ENCODE measurements at places on chromosomes 1 and 21.

DNA sequence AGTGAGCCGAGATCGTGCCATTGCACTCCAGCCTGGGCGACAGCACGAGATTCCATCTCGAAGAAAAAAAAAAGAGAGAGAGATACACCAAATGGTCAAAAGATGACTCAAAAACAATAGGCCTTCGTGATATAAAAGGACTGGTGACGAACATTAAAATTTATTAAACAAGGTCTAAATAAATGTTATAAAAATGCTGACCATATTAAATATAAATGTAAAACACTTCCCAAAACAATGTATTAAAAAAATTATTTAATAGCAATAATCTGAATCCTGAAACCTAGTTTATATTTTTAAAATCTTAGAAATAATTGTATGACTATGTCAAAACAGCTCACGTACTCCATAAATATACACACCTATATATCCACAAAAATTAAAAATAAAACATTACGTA is 247.6 kb downstream of the SETD4 start:
- DNase-seq, result no peak

DNA sequence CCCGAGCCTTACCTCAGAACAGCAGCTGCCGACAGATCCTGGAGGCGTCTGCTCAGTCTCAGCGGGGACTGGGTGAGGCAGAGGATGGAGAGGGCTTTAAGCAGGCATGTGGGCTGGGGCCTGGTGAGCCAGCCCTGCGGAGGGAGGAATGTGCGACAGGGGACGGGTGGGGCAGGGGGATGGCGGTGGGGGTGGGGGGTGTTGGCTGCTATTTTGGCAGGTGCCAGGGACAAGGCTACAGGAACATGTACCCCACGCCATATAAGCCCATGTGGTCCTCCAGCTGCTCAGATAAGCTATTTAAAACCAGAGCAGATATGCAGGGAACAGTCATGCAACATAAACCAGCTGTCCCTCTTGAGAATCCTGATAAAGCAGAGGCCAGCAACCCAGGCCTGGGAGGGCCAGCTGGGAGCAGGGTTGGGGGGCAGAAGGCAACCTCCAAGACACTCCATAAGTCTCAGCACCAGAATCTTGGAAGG is at the start of gene TNNT2:
Gene TNNT2, minus strand, starts transcription at position 70 of the 482 bp plus-strand sequence. CDS start 4,426 bp downstream, outside the sequence.
- no peak for DNase-seq

DNA sequence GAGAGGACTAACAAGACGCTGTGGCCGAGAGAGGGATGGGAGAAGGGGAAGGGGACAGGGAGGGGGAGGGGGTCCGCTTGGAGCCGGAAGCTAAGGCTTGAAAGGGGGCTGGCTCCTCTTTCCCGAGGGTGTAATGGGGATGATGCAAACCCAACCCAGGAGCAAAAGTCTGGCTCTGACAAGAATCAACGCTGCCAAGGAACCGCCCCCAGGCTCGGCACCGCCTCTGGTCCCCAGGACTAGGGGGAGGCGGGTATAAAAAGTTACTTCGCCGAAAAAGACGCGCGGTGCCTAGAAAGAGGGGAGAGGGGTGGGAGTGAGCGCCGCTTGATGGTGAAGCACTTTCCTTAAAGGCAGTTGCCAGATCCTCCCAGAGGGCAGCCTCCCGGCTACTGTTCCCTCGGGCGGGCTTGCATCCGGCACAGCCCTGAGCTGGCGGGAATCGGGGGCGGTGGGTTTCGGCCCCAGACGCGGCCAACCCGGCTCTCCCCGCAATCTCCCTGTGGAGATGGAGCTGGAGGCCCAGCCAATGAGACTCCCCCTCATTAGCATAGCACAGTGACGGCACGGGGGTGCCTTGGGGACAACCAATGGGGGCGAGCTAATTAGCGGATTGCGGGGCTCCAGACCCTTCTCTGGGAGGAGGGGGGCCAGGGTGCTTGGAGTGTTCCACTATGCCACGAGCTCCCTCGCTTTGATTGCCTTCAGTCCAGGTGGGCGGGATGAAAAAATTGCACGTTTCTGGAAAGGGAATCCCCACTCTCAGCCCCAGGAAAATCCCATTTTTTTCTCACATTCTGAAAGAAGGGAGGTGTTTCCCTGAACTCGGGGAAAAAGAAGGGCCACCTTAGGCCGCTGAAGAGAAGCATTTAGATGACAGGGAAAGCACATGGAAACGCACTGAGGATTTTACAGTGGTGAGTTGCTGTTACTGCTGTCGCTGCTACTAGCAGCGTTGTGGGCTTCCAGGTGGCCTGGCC is at the start of gene KCNT2:
Gene KCNT2, minus strand, starts transcription at position 51 of the 980 bp plus-strand sequence. CDS start 131 bp downstream, outside the sequence.
- DNase-seq, result no peak

- no peak for DNase-seq
Observed at GRCh38 chr1:116855773-116856201, 53.9 kb upstream of the PTGFRN start.

DNA sequence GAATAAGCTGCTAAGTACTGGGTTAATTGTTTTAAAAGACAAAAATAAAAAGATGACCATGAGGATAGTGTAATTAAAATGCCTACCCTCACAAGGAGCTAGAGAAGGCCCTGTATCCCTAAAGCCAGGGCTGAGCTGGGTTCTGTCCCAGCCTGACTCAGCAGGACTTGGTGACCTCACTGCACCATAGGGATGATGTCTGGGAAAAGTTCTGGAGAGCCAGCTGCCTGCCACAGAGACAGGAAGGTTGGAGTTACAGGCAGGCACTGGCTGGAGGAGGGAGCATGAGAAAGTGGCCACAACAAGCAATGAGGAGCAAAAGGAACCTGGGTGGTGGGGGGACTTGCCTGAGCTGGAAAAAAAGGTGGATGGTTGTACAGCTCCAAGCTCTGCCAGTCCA is 5.7 kb upstream of the TNR start:
- DNase-seq, result no peak

GRCh38 chr1:25757151-25757845 is 42.7 kb upstream of the SELENON start:
- no peak for DNase-seq

GRCh38 chr1:77540501-77541161 is 141.8 kb downstream of the ZZZ3 start:
- DNase-seq, result no peak

DNA sequence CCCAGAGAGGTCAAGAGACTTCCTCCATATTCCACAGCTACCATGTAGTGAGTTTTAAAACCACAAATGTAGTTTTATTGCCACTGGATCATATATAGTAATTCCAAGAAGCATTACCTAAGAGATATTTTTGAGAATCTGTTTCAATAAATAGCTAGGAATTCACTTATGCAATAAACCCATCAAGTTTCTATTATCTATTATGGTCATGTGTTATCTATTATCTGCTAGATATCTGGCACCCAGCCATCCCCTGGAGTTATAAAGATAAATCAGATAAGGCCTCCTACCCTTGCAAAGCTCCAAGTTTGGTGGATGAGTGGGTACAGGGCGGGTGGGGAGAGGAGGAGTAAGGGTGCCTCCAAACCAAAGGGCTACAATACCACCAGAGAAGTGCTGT is 10.3 kb upstream of the VWA5B1 start:
- no peak for DNase-seq

GRCh38 chr1:175126347-175126746 is 58.7 kb downstream of the TNN start:
- no peak for DNase-seq

DNA sequence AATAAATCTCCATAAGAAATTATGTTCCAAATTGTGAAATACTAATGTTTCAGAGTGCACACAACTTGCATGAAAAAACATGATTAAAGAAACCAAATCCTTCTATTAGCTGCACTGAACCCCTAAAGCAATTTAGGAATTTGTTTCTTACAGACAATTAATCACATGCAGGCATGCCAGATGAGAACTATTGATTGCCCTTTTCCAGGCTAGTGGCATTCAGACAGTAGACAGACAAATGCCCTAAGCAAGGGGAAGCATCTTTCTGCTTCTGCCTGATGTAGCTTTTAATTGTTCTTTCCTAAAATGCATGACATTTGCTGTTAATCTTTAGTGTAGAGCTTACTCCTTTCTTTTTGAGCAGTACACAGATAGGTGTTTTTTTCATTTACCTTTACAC is 229.5 kb downstream of the DPYD start:
- no peak for DNase-seq

DNA sequence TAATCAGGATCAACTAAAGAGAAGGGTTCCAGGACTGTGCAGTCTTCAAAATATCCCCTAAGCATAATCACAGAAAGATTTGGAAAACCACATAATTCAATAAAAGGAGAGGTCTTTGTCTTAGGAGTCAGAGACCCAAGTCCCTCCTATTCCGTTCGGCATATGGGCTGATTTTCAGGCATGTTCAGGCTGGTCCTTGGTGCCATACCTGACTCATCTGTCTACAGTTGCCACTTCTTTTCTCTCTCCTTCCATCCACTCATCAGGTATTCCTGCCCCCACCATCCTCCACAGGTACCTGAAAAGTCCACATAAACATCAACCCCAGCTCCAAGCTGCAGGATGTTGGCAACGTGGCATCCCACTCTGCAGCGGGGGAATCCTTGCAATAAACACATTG is 29.7 kb upstream of the RPL11 start:
- no peak for DNase-seq

DNA sequence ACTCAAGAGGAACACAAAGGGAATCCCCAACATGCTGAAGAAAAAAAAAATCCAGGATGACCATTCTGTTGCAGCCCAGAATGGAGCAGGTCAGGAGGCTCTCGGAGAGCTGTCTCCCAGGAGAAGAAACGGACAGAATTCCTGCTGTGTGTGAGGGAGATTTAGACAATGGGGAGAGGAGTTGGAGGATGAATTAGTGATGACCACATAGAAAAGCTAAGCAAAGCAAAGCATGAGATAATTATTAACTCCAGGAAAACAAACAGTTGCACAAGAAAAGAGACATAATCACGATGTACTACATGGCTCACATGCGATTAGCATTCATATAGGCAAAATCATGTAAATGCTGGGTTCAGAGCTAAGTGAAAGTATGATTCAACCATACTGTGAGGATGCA is 61.1 kb upstream of the SMYD2 start:
- DNase-seq, result no peak

- DNase-seq, result no peak
Observed at GRCh38 chr21:46399686-46400085, 59.0 kb upstream of the DIP2A start.

GRCh38 chr1:235127203-235127602 is 1.4 kb downstream of the TOMM20 start:
- DNase-seq, result no peak

- DNase-seq, result no peak
Observed at GRCh38 chr1:147072482-147073432, 99.5 kb downstream of the PRKAB2 start.

DNA sequence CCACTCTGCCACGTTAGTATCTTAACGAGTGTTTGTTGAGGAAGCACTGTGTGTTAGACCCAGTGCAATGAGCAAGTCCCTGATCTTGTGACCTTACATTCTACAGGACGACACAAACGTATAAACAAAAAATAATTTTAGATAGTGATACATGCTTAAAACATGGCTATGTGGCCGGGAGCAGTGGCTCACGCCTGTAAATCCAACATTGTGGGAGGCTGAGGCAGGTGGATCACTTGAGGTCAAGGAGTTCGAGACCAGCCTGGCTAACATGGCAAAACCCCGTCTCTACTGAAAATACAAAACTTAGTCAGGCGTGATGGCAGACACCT is 19.6 kb downstream of the MTX1 start:
- no peak for DNase-seq

- DNase-seq, result no peak
Observed at GRCh38 chr1:109986054-109986444, 1.5 kb downstream of the AHCYL1 start.

GRCh38 chr1:210123924-210124589 is 108.5 kb upstream of the SERTAD4 start:
- DNase-seq, result no peak

DNA sequence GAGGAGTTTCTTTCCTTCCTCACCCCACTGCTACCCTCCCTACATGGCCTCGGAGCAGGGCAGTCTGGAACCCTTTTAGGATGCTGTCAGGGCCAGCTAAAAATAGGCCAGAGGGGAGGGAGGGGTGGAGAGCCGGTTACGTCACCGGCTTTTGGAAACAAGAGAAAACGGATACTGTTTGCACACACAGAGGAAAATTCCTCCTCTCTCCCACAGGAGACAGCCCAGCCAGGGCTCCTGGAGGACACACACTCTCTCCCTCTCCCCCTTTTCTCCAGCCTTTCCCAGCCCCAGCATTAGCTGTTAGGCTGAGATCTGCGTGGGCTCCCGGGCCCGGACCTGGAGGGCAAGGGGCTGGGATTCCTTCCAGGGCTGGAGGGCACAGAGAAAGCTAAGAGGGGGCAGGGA is 20.0 kb upstream of the ALDH4A1 start:
- DNase-seq, result no peak

DNA sequence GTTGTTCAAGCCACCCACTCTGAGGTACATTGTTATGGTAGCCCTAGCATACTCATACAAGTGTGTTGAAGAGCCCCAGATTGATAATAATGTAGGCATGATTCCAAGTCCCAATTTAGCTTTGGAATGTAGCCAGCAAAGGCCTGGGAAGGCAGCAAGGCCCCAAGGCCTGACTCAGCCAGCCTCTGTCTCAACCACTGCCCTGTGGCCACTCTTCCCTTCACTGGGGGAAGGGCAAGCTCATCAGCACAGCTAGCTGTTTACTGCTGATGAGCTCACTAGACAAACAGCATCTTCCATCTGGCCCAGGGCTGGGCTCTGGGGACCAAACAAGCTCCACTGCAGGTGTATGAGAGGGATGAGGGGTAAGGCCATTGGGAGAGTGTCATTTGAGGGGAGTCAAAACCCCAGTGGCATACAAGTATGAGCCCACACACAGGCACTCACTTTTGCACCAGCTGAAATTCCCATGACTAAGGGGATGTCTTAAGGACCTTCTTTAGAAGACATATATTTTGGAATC is 2.2 kb upstream of the IRF6 start:
- DNase-seq, result no peak

GRCh38 chr1:154501423-154502065 is 475 bp upstream of the TDRD10 start:
- DNase-seq, result no peak

DNA sequence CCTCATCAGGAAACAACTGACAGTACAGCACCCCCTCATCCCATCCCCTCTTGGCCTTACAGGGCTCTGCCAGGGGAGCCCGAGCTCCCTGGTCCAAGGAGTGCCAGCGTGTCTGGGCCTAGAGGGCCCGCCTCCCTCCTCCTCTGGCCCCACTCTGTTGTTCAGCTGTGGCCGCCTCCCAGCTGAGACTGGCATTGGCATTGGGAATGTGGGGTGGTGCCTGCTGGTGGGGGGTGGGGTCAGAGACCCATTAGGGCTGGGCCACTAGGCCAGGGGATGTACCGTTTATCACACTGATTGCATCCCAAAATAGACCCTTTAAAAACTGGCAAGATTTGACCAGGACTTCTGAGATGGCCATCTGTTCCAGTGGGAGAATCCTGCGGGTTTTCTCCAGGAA is 1.4 kb downstream of the LDLRAP1 start:
- no peak for DNase-seq

DNA sequence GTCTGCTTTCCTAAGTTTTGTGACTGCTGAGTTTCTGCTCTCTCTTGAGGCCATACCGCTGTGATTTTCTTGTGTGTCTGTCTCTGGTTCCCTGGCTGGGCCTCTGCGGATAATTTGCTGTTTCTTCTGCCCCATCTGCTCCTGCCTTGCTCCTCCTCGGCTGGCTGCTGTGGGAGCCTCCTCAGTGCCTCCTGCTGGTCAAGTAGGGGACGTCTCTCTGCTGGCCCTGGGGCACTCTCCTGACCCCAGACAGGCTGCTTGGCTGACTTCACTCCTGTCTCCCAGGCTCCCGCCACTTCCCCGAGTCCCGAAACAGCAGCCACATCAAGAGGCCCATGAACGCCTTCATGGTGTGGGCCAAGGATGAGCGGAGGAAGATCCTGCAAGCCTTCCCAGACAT is 28.5 kb downstream of the ETNK2 start:
- DNase-seq, result no peak

- peak; percentile 49 for DNase-seq
Observed at GRCh38 chr21:42614811-42615351, 38.5 kb upstream of the PDE9A start.
